ENCODE measurements at places on chromosomes 6 and 20.

DNA sequence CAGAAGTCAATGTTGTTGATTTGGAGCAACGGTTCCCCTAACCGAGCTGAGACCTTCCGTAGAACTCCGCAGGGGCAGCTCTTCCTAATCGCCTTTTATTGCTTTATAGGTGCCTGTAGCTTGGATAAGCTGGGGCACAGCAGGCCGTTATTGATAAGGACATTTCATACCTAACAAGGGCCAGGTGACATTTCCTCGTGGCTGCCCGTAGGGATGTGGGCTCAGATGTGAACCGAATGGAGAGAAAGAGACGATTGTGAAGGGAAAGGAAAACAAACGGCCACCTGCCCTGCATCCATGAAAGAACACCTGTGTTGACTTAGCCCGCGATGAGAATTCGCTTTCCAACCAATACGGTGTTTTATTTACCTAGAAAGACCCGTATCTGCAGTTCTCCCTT, 53.3 kb upstream of the DACT2 start:
- DNase-seq, result no peak

GRCh38 chr6:157221049-157221816, 102.1 kb downstream of the TMEM242 start:
- peak; percentile 84 for DNase-seq

DNA sequence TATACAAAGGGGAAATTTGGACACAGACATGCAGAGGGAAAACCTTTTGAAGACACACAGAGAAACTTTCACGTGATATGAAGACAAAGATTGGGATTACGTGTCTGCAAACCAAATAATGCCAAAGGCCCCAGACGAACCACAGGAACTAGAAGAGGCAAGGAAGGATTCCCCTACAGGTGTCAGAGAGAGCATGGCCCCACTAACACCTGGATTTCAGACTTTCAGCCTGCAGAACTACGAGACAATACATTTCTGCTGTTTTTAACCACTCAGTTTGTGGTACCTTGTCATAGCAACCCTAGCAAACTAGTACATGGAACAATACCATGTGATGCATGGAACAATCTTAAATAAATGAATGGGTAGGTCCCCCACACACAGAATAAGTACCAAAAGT, 341.0 kb downstream of the HDGFL1 start:
- DNase-seq, result no peak

DNA sequence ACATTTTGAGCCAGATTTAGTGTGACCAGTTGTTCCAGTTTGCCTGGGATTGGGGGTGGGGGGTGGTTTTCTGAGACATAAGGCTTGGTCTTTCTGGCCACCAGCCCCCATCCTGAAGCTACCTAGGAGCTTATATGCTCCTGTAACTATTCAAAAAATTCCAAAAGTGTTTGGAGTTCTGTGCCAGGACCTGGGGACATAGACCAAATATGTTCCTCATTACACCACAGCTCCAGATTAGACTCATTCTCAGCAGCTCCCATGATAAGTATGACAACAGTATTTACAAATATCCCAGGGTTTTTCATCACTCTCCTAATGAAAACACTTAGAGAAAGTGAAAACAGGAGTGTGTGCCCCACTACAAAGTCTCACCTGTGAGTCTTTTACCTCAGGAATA, 37.8 kb upstream of the RNF144B start:
- DNase-seq, result no peak

GRCh38 chr20:58650181-58650775, 805 bp upstream of the STX16 start:
- peak; percentile 21 for DNase-seq

- DNase-seq, result peak; percentile 20
Observed at GRCh38 chr20:41173161-41173721, 35.9 kb downstream of the PLCG1 start.

GRCh38 chr6:24827162-24827561, 28.4 kb upstream of the ARMH2 start:
- DNase-seq, result no peak

GRCh38 chr20:9699181-9699580, 139.7 kb downstream of the PAK5 start:
- DNase-seq, result no peak

DNA sequence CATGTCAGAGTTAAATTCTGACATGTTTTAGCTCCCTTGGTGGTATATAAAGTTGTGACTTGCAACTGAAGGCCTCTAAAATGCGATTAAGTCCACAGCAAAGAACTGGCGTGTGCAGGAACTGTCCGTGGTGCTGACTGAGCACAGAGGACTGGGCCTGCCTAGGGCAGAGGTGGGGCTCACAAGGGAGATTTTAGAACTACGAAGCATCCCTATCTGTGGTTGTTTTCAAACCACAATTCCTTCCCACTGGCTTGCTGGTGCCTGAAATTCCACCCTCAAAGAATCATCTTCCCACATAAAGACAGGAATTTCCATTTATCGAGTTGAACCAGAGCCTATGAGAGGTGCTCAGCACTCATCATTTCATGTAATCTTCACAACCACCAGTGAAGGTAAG, 30.1 kb downstream of the RIMS4 start:
- peak; percentile 28 for DNase-seq

Measured in T-cell (primary cell).